ENCODE measurements at places on chromosomes 7 and 10.

GRCh38 chr10:61986382-61986781 lies 84.9 kb downstream of the ARID5B start:
- DNase-seq: no peak

- no peak for DNase-seq
These were observed 92.3 kb downstream of the MAD1L1 start for GRCh38 chr7:2140216-2141020.

GRCh38 chr10:44956226-44956625 lies 3.4 kb upstream of the RASSF4 start:
- no peak for DNase-seq

- DNase-seq: no peak
These were observed 3.2 kb downstream of the PSMA2 start for GRCh38 chr7:42928754-42929153.

- peak; percentile 7 for DNase-seq
These were observed 782 bp downstream of the IFIT5 start for GRCh38 chr10:89414879-89415821.

DNA sequence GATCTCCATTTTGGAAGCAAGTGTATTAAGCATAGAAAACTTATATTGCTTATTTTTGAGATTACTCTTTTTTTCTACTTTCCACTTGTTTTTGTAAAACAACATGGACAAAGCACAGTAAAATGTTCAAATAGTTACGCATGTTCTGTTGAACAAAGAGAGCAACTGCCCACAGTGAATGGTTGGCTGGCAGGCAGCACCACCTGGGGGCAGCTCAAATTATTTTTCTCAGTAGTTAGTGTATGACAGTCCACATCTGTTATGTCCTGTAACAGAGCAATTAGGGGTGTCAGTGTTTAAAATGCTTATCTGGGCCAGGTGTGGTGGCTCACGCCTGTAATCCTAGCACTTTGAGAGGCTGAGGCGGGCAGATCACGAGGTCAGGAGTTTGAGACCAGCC lies 46.1 kb upstream of the CACUL1 start:
- no peak for DNase-seq

- DNase-seq: no peak
These were observed 67.2 kb downstream of the TPST1 start for GRCh38 chr7:66272321-66272720.

- DNase-seq: no peak
These were observed 132.3 kb downstream of the DPY19L1 start for GRCh38 chr7:34904987-34905386.

DNA sequence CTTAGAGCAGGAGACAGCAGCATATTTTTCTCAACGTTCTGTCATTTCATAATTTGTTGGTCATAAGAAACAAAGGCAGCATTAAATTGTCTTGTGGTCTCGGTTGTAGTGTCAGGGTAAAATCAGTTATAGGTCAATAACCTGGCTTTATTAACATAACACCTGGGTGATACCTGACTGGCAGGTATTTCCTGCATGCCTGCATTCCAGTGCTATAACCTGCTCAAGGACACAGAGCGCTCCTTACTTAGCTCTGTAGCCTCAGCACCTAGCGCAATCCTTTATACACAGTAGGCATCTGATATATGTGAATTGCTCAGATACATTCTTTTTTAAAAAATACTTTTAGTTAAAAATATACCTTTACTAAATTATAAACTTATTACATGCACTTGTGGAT lies 38.9 kb upstream of the PRKG1 start:
- DNase-seq: no peak

DNA sequence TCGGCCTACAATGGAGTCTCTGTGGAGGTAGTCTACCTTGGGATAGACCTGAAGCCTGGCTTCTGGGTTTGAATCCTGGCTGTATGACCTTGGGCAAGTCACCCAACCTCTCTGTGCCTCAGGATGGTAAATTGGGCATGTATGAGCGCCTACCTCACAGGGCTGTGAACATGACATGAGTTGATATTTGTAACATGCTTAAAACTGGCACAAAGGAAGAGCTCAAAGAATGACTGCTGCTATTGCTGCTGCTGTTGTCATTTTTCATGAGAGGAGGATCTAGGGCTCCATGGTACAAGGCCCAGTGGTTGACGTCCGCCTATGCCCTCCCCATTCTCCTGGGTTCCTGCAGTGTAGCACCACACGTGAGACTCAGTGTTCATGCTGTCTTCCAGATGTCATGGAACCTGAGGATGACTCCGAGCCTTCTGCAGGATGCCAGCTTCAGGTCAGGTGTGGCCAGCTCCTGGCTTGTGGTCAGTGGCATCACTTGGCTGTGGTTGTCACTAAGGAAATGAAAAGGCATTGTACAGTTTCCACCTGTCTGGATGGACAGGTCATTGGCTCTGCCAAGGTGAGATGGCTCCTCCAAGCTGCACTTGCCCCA lies 95.0 kb downstream of the WDFY4 start:
- DNase-seq: no peak

GRCh38 chr7:13904689-13905088 lies 84.8 kb downstream of the ETV1 start:
- DNase-seq: no peak

GRCh38 chr10:96402417-96403305 lies 43.9 kb upstream of the OPALIN start:
- DNase-seq: no peak

GRCh38 chr7:70193514-70193913 lies 595.2 kb downstream of the AUTS2 start:
- DNase-seq: no peak

- no peak for DNase-seq
These were observed 7.8 kb upstream of the SCD start for GRCh38 chr10:100339236-100339635.

GRCh38 chr7:85815526-85815925 lies 628.7 kb upstream of the SEMA3D start:
- DNase-seq: no peak

- DNase-seq: no peak
These were observed 40.6 kb upstream of the TSPAN13 start for GRCh38 chr7:16712916-16713315.

DNA sequence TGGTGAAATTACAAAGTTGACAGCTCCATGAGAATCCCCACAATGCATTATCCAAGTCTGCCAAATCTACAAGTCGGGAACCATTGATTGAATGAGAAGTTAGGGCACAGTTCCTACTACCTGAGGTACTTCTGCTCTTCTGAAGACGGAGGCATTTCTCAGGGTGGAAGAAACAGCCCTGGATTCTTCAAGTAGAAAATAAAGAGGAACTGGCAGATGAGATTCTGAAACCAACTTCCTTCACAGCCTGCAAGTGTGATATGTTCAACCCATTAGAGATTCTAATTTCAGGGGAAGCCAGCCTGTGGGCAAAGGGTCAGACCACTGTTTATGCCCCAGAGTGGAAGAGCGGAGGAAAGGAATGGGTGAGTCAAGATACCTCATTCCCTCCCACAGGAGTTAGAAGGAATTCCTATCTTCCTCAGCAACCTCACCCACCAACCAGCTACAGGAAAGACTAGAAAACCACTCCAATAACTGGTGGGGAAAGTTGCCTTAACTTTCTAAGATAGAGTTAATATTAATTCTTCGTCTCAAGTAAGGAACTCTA lies 50.5 kb upstream of the BMPER start:
- no peak for DNase-seq

- DNase-seq: no peak
These were observed 164.0 kb downstream of the MGMT start for GRCh38 chr10:129631006-129631405.

DNA sequence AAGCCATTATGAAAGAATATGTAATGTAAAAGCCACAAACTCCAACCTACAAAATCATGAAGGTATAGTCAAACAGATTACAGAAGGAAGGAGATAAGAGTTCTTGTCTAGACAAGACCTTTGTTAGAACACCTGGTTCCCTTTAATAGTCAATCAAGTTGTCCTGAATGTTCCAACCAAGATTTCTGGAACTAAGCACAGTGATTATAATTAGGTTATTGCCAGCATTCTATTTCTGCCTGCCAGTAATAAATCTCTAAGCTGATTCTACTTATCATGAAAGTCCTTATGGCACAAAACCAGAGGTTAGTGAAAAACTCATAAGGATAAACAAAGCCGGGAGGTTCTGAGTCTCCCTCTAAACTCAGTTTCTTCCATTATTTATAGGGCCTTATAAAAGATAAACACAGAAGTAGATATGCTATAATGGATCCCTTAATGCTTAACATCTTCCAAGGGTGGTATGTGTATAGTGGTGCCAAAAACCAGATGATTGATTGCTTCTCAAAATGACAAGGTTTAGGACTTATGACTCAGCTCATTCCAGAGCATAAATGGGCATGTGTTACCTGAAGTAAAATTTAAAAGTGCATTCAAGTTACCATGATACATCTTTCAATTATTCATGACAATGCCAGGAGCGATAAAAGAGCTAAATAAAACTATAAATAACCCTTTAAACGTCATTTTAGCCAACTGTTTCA lies 237.2 kb downstream of the CSTF2T start:
- no peak for DNase-seq

GRCh38 chr7:141584935-141585334 lies 33.7 kb downstream of the AGK start:
- DNase-seq: no peak

DNA sequence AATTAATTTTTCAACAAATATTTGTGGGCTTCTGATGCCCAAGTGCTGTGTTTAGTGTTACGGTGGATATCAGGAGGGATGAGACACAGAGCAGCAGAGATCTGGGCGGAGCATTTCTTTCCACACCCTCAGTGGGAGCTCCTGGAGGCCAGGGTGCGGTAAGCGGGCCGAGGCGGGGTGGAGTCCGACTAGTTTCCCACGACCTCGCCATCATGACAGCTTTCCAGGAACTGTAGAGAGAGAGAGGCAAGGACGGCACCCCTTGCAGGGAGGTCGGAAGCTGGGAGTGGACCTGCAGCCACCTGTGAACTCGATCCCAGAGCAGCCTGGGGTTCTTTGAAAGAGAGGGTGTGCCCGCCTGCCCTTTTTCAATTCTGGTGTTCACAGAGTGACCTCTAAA lies 128.2 kb downstream of the ACTR3B start:
- DNase-seq: no peak

GRCh38 chr10:117131376-117132327 lies 6.4 kb downstream of the VAX1 start:
- no peak for DNase-seq

DNA sequence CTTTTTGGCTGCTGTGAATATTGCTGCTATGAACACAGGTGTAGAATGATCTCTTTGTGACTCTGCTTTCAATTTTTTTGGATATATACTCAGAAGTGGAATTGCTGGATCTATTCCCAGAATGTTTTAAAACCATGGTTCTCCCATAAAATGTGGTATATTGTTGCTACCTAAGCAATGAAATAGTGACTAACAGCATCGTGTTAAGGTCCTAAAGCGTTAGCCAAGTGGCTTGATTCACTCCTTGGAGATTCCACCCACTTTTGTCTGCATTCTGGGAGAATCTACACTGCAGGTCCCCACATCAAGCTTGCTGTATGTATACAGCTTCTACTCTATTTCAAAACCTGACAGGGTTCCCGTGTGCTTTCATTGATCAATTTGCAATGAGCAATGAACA lies 105.6 kb downstream of the CDK6 start:
- DNase-seq: no peak

- peak; percentile 35 for DNase-seq
These were observed at the start of gene CDK6 for GRCh38 chr7:92836489-92836999. Gene CDK6 (minus strand): TSS chr7:92836573. CDS start chr7:92833323, 3,250 bp downstream.

GRCh38 chr10:89398003-89398749 lies 5.8 kb downstream of the IFIT1 start:
- DNase-seq: no peak

- peak; percentile 15 for DNase-seq
These were observed 1.6 kb downstream of the GLUD1 start for GRCh38 chr10:87092861-87093631.

DNA sequence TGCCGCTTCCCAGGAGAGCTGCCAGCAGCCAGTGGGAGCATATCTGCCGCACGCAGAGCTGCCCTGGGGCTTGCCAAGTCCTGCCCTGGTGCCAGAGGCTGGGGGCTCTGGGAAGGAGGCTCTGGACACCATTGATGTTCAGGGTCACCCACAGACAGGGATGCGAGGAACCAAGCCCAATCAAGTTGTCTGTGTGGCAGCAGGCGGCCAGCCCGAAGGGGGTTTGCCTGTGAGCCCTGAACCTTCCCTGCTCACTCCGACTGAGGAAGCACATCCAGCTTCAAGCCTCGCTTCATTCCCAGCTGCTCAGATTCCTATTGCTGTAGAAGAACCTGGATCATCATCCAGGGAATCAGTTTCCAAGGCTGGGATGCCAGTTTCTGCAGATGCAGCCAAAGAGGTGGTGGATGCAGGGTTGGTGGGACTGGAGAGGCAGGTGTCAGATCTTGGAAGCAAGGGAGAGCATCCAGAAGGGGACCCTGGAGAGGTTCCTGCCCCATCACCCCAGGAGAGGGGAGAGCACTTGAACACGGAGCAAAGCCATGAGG lies 94.6 kb downstream of the TACC2 start:
- no peak for DNase-seq

GRCh38 chr10:17425584-17426262 lies 28.7 kb downstream of the ST8SIA6 start:
- DNase-seq: no peak

DNA sequence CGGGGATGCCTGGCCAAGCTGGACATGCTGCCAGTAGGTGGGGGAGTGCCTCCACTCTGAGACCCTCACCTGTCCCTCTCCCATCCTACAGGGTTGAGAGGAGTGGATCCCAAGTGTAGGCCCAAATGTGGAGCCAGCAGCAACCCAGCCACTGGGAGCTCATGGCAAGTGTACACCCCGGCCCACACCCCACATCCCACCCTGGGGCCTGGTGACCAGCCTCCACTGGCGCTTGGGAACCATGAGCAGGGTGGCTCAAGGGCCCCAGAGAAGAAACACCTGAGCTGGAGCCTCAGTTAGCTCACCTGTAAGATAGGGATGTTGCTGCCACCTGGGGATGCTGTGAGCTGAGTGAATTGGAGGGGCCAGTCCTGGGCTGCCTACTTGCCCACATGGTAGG lies 10.4 kb upstream of the RET start:
- DNase-seq: no peak

DNA sequence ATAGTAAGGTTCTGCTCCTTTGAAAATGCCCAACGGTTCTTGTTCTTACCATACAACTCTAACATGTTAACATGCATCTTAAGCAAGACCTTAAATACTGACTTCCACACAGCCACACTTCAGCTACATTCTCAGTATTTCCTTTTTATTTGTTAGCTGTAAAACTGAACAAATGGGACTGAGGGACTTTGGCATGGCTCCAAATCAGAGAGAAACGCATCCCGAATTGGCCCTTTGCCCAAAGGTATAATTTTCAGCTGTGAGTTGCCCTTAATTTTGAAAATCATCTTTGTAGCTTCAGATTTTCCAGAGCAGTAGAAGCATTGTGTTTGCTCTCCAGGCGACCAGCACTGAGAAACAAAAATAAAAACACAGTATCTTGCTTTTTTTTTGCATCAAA lies 56.4 kb downstream of the NEUROD6 start:
- DNase-seq: no peak

GRCh38 chr10:119315128-119316001 lies 108.0 kb downstream of the GRK5 start:
- peak; percentile 75 for DNase-seq

DNA sequence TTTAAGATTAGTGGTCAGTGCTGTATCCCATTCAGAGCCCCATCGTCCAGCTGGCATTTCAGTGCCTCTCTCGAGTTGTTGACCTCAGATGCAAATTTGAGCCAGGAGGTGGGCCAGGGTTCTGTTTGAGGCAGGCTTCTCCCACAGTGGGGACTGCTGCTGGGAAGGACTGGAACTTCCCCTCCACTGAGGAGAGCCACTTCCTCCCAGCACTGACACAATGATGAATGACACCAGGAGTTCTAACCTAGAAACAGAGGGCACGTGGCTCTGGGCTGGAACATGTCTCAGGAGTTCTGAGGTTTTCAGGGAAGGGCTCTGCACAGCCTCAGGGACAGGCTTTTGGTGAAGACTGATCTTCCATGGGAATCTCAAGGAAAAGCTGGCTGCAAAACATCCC lies 18.3 kb upstream of the BTBD16 start:
- DNase-seq: no peak
